ENCODE measurements at places on chromosomes 7 and 10.

GRCh38 chr7:49848211-49848841 is 74.9 kb downstream of the VWC2 start:
- DNase-seq, result no peak

GRCh38 chr10:47261121-47261520 is 38.9 kb upstream of the GDF10 start:
- DNase-seq, result no peak

GRCh38 chr10:82409671-82410070 is 534.7 kb downstream of the NRG3 start:
- DNase-seq, result no peak

DNA sequence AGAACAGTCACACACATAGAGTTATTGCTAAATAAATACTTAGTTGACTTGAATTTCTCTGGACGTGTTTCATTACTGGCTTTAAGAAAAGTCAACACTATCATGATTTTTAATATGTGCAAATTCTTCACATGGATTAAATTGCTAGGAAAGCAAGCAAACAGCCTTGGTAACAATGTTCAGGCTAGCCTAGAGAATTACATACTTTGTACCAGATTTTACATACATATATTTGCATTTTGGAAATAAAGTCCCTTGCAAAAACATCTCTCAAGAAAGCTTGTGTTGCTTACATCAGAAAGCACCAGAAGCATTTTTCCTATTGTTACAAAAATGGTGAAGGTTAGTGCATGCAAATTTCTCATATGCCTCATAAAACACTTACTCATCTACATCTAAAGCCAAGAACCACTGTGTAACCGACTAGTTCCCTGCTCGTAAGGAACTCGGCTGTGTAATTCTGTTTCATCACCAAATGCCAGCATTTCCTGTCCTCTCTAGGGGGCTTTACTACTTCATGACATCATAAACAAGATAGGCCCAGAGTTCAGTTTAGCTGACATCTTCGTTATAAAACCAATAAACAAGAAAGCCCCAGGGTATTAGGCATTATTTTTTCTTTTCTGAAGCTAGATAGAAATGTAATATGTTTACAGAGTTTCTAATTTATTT is 87.8 kb downstream of the CFAP58 start:
- DNase-seq, result peak; percentile 92

DNA sequence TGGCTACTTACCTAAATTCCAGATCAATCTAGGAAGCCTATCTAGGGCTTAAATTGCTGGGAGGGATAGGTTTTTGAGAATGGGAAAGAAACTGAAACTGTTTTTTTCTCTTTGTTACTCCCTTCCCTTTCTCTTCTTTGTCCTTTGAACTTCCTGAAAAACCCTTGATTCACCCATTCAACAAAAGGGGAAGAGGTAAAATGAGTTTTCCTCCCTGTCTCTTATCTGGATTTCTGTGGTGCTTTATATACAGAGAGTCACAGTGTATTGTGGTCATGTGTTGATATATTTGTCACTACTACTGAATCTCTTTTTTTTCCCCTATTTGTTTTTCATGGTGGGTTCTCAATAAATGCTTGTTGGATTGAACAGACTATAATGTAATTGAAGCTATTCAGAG is 19.8 kb upstream of the NUP205 start:
- DNase-seq, result no peak
